Activated CD4-positive, CD25-positive, alpha-beta regulatory T cell (primary cell): ENCODE measurements at places on chromosomes 16 and 17.

DNA sequence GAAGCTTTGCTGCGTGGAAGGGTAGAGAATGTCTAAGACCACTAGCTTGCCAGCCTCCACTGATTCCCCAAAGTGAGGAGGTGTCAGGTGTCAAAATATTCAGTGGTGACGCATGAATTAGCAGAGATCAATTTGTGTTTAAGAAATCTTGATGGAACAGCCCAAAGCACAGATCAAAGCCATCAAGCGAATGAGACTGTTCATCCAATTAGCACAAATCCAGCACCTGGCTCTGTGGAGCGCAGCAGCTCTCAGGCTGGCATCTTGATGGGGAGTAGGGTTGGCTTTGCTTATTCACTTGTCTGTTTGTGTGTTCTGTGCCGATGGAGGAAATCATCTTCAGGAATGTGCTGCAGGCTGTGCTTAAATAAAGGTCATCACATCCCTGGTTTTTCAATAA is 456.8 kb upstream of the CCL2 start:
- no peak for DNase-seq

DNA sequence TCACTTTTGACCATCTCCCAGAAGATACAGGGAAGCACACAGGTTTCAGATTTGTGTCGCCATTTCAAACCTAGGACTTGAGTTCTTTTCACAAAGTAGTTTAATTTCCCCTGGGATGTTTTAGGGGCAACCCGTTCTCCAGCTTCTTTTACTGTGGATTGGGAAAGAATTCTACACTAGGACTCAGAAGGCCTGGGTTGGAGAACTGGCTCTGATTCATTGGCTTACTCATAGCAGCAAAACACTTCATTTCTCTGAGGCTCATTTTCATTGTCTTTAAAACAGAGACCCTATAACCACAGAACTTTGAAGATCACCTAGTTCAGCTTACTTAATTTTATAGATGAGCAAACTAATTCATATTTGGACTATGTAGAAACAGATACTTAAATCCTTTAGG is 175.9 kb upstream of the SALL1 start:
- DNase-seq, result no peak

DNA sequence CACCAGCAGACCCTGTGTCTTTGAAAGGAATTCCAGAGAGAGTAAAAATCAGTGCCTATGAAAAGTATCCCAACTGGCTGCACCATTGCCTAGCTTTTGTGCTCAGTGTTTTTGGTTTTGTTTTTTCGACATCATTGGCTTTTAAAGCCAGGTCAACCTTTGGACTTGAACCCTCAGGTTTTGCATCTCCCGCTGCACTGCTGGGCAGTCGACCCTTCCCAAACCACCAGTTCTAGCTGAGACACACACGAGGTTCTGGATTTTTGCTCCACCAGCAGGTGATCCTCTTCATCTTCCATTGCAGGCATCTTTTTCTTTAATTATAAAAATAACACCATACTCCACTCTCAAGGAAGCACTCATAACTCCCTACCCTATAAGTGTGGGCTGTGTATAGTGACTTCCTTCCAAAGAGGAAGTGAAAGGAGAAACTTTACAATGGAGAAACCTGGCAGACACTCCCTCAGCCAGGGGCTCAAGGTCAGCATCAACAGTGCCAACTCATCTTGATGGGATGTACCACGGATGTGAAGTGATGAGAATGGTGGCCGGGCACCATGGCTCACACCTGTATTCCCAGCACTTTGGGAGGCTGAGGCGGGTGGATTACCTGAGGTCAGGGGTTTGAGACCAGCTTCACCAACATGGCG is 57.8 kb downstream of the BMERB1 start:
- no peak for DNase-seq

GRCh38 chr17:628089-628941 is 86.3 kb downstream of the VPS53 start:
- no peak for DNase-seq

DNA sequence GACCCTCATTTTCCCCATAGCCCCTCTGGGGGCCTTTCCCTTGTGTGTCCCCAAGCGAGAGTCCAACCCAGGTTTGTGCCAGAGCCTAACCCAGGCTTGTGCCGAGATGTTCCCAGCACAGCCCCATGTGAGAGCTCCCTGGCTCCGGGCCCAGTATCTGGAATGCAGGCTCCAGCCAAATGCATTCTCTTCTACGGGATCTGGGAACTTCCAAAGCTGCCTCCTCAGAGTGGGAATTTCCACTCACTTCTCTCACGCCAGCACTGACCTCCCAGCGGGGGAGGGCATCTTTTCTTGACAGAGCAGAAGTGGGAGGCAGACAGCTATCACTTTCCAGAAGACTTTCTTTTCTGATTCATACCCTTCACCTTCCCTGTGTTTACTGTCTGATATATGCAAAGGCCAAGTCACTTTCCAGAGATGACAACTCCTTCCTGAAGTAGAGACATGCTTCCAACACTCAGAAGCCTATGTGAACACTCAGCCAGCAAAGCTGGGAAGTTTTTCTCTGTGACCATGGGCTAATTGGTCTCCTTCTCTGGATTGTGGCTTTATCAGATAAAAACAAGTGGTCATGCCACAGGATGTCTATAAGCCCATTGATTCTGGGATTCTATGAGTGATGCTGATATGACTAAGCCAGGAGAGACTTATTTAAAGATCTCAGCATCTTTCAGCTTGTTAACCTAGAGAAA is 2.5 kb upstream of the CCL2 start:
- no peak for DNase-seq

- DNase-seq, result no peak
These were observed 113.0 kb downstream of the GOSR1 start for GRCh38 chr17:30590081-30590733.

DNA sequence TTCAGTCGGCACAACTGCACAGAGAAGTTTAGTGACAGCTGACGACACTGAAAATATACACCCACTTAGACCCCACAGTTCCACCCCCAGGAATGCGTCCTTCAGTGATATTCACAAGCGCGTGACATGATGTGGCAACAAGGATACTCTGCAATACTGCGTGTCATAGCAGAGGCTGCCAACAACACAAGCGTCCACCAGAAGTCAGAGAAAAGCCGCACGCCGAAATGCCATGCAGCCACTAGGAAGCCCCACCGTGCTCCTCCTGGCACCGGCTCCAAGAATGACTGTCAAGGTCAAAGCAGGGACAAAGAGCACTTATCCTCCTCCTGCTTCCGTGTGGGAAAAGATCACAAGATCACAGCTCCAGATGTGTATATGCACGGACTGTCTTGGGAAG is 3.5 kb downstream of the ATP2A3 start:
- DNase-seq, result no peak

DNA sequence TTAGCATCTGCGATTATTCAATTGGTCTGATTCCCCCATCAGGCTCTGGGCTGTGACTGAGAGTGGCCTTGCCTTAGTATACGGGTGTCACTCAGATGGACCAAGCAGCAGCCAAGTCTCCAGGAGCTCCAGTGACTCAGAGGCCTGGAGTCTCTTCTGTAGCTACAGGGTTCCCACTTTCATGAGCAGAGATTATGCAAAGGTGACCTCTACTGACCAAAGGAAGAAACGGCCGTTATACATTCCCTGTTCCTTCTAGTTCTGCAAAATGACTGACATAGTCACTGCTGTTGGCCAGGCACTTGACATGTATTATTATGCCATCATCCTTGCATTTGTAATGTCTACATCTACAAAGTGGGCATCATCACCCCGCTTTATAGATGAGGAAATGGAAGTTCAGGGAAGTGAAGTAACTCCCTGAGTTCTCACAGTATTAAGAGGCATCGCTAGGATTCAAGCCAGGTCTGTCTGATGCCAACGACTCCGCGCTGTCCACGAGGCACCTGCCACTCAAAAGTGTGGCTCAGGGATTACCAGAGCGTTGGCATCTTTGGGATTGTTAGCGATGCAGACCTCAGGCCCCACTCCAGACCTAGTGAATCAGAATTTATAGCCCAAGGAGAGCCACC is 23.3 kb downstream of the SLC38A7 start:
- DNase-seq, result no peak

DNA sequence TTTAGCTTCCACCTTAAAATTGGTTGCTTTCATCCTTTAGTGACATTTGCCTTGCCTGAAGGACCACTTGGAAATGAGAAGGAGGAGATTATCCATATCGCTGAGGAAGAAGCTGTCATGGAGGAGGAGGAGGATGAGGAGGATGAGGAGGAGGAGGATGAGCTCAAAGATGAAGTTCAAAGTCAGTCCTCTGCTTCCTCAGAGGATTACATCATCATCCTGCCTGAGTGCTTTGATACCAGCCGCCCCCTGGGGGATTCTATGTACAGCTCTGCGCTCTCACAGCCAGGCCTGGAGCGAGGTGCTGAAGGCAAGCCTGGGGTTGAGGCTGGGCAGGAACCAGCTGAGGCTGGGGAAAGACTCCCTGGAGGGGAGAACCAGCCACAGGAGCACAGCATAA is 11.5 kb upstream of the TMEM106A start:
- no peak for DNase-seq

- no peak for DNase-seq
These were observed 28.7 kb downstream of the CCR7 start for GRCh38 chr17:40536295-40537171.
